Activated CD4-positive, alpha-beta T cell treated with anti-CD3 and anti-CD28 coated beads, Interleukin-2, amount 50 U/mL, for 4 hours (primary cell): ENCODE measurements at places on chromosomes 12 and 14.

- no peak for DNase-seq
Observed at GRCh38 chr12:76568130-76568529, 8.6 kb upstream of the OSBPL8 start.

DNA sequence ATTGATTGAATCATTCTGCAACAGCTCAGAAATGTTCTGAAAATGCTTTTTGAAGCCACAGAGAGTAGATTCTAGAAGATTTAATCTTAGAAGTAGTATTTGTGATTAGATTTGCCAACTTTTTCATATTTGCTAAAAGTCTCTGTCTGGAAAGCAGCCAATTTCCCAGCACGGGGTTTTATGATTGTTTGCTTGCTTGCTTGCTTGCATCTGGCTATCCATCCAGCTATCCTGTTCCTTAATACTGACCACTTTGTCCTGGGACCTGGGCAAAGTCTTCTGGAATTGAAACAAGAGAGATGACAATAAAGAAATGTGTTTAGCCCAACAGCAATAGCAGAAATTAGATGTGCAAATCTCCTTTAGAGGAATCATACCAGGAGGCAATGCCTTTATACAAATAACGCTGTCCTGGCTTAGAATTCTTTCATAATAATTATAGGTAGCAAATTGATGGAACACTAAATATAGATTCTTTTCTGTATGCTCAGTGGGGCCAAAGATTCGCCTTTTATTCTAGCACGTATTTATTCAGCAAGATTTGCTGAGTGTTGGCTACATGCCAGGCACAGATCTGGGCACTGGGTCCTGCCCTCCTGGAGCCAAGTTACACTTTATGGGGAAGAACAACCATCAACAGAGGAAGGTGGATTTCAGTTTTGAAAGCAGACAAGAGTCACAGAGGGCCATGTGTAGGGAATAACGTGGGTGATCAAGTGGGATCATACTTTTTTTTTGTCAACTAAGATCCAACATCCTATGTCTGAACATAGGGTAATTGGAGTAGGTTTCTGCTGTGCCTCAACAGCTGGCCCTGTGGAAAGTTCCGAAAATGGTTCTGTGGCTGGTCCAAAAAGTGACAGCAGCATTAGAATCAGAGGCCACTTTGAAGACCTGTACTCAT is 25.3 kb downstream of the MYBPC1 start:
- no peak for DNase-seq

GRCh38 chr14:104660597-104660996 is 28.8 kb upstream of the INF2 start:
- no peak for DNase-seq

- DNase-seq = no peak
Observed at GRCh38 chr12:88153959-88154358, 11.9 kb downstream of the TMTC3 start.

DNA sequence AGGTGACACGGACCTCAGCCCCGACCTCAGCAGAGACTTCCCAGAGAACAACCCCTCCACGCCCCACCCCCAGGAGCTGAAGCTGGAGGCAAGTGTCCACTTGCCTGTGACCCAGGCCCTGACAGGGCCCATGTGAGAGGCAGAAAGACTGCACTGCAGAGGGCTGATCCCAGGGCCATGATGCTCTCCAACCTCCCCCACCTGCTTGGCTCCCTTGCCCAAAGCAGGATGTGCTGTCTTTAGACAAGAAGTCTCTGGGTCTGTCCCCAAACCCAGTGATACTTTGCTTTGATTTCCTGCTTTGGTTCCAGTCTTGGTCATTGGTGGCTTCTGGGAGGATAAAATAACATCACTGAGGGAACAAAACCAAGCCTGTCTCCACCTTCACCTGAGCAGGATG is 59.4 kb downstream of the BCL11B start:
- no peak for DNase-seq

- DNase-seq = no peak
Observed at GRCh38 chr12:71684081-71684480, 1.8 kb upstream of the TMEM19 start.

- DNase-seq = no peak
Observed at GRCh38 chr14:74663884-74664283, 49.0 kb downstream of the AREL1 start.

DNA sequence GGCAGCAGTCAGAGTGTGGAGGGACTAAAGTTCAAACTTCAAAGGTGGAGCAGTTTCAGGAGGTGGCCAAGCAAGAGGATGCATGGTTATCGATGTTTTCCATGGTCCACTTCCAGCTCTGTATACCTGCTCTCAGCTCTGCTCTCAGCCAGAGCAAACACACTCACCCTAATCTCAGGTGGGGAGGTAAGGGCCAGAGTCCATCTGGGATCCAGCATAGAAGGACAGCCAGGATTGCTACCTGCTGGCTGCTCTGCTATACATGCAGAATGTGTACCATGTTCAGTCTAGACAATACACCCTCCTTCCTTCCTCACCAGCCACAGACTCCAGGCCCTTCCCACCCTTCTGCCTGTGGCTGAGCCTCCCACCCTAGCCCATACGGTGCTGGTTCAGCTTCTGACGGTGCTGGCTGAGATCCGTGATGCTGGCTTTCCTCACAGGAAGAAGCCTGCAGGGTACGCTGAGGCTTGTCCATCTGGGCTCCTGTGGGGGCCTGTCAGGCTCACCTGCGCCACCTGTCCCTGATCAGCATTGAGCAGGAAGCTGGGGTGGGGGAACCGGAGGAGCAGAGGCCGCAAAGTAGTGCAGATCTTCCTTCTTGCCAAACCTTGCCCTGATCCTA is 2.4 kb downstream of the CBLN3 start:
- no peak for DNase-seq

DNA sequence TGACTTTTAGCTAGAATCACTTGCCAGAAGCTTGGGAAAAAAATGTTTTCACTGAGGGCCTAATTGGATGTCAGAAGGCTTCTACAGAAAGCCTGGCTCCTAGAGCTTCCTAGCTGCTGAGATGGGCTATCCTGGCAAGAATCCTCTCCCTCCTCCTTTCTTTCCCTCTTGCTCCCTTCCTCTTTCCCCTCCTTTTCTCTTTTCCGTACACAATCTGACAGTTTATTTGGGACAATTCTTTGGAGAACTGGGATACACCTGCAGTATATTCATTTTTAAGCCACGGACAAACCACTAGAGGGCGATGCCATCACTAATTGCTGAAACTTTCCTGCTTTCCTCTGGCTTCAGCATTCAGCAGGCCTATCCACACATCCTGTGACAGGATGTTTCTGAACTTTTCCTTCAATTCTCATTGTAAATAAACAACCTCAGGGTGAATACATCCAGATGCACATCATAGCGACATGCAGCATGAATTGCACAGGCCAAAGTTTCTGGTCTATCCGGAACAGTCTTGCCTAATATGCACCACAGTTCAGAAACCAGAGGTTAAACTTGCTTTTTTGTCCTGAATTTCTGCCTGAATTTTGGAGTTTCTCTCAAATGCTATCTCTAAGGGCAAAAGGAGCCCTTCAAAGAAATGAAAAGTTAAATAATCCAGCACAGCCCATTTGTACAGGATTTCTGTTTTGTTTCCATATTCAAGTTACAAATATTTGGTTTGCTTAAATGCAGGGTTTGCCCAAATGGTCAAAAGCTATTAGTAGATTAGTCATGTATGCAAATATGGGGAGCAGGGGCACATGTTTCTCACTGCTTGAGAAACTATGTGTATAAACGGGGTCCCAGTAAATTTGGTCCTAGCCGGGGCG is 142.8 kb downstream of the PAWR start:
- DNase-seq = no peak

GRCh38 chr12:94208622-94208966 is 60.2 kb downstream of the PLXNC1 start:
- DNase-seq = peak; percentile 19
